ENCODE measurements at places on chromosomes 2 and 18. TPM values are rescaled to one million over a fixed set of nuclear protein-coding genes. Genes with fewer than 3 reads are reported as not detected.

RPRM gene
- total RNA-seq, result 0.40 TPM

DNA sequence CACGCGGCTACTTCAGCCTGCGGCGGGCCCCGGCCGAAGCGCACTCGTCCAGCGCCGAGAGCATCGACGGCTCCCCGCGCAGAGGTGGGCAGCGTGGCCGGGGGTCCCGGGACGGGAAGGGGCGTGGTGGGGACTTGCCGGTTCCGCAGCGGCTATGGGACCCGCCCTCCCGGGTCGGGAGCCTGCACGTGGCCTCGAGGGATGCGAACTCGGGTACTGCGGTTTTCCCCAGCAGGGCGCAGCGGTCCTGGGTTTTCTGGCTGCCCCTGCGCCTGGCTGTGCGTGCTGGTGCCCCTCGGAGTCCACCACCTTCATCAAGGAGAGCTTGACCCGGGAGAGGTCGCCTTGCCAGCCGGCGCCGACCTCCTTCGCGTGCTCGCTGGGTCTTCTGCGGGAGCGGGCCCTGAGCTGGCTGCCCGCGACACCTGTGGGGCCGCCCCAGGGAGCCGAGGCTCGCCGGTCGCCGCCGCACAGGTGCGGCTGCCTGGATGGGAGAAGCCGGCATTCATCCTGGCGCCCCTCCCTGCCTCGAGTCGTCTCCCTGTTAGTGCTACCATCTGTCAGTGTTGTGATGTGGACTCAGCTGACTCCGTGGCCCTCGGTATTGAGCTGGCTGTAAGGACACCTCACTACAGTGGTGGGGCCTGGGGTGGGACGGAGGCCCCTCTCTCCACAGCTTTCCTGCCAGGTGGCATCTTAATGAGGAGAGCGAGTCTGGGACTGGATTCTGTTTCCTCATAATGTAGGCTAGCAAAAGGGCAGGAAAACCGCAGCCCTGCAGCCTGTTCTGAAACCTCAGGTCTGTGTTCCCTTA is 177.3 kb downstream of the AGAP1 start:
- DNase-seq, result no peak

- DNase-seq, result no peak
These were observed 8.2 kb upstream of the CABLES1 start for GRCh38 chr18:23127090-23127489.

GALNT14 gene
- total RNA-seq, result 32.3 TPM

RNU2-63P gene
- total RNA-seq, result not detected

REG3A gene
- not detected for total RNA-seq

RRM2 gene
- 162 TPM for total RNA-seq

TSGA10 gene
- 8.2 TPM for total RNA-seq

APCDD1 gene
- total RNA-seq, result 0.23 TPM

GRCh38 chr2:60508339-60508917 is 45.0 kb downstream of the BCL11A start:
- no peak for DNase-seq

CCDC74A gene
- total RNA-seq, result 18.7 TPM
